ENCODE measurements at places on chromosomes 13 and 19. TPM values are rescaled to one million over a fixed set of nuclear protein-coding genes. Genes with fewer than 3 reads are reported as not detected.

ZNF723 gene
- not detected for total RNA-seq

CCDC169 gene
- total RNA-seq: not detected

ZNF470 gene
- total RNA-seq: 1.7 TPM

BRSK1 gene
- 4.0 TPM for total RNA-seq

IGSF23 gene
- total RNA-seq: not detected
